Glutamatergic neuron (in vitro differentiated cells): ENCODE measurements at places on chromosomes 1 and 21. TPM values are rescaled to one million over a fixed set of nuclear protein-coding genes. Genes with fewer than 3 reads are reported as not detected.

The GNG4 gene
- 124 TPM for total RNA-seq

DNA sequence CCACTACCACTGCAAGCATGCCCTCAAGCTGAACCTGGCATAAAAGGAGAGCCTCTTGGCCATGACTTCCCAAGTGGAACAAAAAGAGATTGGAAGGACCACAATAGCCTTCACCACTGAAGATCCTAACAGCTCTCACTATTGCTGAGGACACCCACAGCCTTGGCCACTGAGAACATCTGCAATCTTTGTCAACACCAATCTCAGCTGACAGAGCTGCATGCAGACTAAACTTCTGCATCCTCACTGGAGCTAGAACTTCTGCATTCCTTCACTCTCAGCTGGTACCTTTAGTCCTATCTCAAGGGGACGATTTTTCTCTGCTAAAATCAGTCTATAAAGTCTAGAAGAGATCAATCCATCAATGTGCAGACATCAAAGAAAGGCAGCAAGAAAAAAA lies 8.3 kb upstream of the FCRL2 start:
- DNase-seq, result no peak

DNA sequence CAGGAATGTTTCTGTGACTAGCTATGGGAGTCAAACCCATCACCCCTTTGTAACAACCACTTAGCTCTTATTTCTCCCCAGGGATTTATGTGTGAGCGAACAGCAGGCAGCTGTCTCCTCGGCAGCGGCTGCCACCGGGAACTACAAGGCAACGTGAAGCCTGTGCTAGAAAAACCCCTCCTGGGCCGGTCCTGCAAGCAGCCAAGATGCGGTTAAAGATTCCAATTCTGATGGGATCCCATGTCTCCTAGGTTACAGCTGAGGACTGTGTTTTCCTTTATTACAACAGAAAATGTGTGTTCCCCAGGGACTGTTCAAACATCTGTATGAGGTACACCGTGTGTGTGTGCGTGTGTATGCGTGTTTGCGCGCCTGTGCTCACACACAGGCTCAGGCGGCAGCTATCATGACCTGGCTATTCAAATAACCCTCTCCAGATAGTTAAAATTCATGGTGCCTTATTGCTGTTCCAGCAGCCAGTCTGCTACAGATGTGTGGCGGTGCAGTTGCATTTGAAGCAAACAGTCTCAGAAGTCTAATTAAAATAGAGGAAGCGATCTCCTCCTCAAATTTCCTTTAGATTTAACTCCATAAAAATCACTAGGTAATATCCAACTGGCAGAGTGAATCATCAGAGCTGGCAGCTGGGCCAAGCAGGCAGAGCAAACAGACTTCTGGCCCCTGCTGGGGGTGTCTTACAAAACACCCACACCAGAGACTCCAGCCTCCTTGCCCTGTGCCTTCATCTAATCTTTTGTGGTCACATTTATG lies 68.0 kb downstream of the LMX1A start:
- peak; percentile 73 for DNase-seq

GRCh38 chr1:109136766-109137165 lies 22.9 kb downstream of the ELAPOR1 start:
- no peak for DNase-seq

GRCh38 chr1:234856845-234857245 lies 246.9 kb upstream of the IRF2BP2 start:
- DNase-seq, result no peak

- DNase-seq, result peak; percentile 55
Observed at GRCh38 chr1:203306965-203307541, 1.7 kb downstream of the BTG2 start.

DNA sequence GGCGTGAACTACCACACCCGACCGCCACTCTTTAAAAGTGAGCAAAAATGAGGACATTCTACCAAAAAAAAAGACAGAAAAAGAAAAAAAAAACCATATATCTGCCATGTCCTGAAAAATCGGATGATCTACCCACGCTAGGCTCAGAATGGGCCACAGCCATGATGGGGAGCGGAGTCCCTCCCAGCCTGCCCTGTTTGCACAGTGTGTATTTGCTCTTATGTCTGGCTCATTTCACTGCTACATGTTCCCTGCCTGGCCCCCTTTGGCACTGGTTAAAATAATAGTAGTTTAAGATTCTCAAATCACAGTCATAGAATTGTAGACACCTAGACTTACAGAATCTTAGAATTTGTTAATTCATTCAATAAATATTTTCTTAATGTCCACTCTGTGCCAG lies 121.9 kb downstream of the PTPRU start:
- DNase-seq, result no peak

- no peak for DNase-seq
Observed at GRCh38 chr21:39319251-39319756, 5.9 kb upstream of the BRWD1 start.

The GNAT2 gene
- not detected for total RNA-seq

The ACTN2 gene
- total RNA-seq, result 2.7 TPM

GRCh38 chr1:91400133-91400725 lies 4.4 kb downstream of the HFM1 start:
- DNase-seq, result no peak

DNA sequence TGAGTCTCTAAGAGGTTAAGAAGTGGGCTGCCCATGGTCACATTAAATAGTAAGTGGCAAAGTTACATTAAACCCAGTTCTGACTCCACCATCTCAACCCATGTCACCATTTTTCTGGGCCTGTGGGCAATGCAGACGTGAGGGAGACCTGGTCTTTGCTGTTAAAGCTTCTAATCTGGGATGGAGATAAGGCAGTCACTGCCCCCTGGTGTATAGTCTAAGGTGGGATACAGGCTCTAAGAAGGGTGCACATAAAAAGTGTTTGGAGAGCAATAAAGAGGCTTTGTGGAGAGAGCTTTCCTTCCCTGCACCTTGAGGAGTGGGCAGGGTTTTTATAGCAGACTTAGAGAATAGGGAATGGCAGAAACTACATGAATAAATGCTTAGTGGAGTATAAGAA lies 141.3 kb downstream of the ROR1 start:
- DNase-seq, result no peak

The RHD gene
- not detected for total RNA-seq

The SYPL2 gene
- 0.42 TPM for total RNA-seq

The HSPB7 gene
- total RNA-seq, result not detected

The FBLIM1 gene
- total RNA-seq, result 29.9 TPM

DNA sequence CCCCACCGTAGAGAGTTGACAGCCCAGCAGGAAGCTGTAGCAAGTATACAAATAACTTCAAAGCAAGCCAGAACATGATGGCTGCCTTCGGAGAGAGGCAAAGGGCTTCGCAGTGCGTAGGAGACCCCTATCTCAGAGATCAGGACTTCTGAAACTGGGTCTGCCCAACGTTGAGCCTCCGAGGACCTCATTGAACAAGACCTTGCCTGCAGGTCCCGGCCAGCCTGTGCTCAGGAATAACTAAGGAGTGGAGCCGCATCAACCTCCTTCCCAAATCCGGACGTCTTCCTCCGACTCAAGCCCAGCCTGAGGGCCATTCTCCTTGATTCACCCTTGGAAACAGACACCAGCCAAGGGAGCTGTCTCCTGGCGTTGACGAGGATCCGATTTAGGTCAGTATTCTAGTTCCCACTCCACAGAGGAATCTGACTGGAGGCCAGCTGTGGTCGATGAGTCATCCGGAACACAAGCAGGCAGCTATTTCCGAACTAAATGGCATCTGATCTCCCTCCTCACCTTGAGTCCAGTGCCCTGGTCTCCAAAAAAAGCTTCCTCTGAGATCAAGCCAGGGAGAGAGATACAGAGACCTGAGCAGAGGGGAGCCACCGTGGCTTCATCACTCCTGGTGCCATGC lies 166.5 kb upstream of the COA6 start:
- DNase-seq, result no peak

DNA sequence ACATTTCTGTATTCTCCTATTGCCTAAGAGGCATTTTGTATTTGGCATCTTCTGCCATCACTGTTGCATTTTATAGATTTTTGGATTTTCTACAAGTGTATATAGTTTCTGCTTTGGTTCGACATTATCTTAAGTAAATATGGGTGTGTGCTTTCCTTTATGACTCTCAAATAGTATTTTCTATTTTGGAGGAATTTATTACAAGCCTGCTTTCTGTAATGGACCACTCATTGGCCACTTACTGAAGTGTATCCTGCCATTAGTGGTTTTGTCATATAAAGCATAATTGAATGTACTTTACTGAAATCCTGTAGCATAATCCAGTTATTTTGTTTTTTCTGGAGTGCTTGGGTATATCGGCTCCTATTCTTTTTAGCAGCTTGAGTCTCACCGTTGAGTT lies 184.3 kb downstream of the PATJ start:
- DNase-seq, result no peak

The UTP11 gene
- 34.6 TPM for total RNA-seq

The VSIG8 gene
- not detected for total RNA-seq

The TGFB2 gene
- total RNA-seq, result 2.0 TPM

The CHI3L1 gene
- not detected for total RNA-seq

- DNase-seq, result peak; percentile 72
Observed at GRCh38 chr1:236998546-236998945, 5.7 kb downstream of the MT1HL1 start.

DNA sequence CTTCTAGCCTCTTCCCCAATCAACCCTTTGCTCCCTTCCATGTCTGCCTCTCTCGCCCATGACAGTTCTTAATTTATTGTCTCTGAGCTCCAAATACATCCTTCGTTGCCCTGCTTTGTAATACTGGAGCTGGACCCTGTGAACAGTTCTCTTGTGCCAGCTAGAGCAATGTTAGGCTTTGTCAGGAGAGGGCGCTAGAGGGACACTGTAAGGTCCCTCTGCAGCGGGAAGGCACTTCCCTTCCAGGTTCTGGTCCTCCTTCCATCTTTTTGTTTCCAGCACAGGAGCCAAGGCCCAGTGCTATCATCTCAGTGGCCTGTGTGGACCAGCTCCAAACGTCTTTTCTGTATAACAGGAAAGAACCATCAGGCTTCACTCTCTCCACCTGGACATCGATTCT lies 95.9 kb downstream of the PTPRU start:
- peak; percentile 61 for DNase-seq

GRCh38 chr21:29306920-29307319 lies 8.2 kb downstream of the BACH1 start:
- no peak for DNase-seq

The GFI1 gene
- not detected for total RNA-seq

DNA sequence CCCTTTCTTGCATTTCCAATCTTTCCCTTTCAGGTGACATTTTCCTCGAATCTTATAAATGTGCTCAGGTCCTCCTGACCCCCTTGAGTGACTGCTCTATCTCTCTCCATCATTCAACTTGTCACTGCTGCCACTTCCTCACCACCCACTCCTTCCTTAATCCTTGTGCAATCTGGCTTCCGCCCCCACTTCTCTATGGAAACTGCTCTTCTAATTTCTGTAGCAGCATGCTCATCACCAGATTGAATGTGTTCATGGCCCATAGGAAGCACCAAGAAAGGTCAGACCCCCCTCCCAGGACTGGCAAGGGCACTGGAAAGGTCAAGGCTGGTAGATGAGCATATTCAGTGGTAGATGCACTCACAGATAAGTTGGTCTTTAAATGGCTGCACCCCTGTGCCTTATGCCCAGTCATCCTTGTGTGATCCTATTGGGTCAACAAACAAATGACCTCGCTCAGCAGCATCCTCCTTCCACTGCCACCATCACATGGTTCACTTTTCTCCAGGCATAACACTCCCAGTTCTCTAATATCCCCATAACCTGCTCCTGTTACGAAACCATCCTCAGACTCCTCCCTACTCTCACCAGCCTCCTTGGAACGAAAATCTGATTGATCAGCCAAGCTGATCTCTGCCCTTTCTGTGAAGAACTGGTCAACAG lies 288.5 kb upstream of the POU3F1 start:
- DNase-seq, result no peak

GRCh38 chr1:78649628-78650027 lies at the start of gene IFI44:
IFI44 (plus strand) TSS chr1:78649831; CDS start chr1:78650196, 365 bp downstream.
- DNase-seq, result no peak

DNA sequence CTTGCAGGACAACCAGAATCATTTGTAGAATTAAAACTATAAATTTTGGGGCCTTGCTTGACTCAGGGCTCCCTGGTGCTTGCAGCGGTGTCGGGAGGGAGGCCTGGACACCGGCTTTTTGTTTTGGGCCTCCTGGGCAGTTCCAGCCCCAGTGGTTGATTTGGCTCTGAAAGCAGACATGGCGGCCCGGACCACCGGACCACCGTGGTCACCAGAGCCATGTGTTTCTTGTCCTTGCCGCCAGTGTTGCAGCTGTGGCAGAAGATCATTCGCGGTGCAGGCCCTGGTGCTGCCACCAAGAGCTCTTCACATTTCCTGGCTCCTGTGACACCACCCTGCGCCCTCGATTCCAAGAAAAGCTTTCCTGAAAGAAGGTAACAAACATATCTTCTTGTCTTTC lies 484.8 kb downstream of the BRINP3 start:
- no peak for DNase-seq

The COL24A1 gene
- 0.15 TPM for total RNA-seq

The CREB3L4 gene
- 14.3 TPM for total RNA-seq

DNA sequence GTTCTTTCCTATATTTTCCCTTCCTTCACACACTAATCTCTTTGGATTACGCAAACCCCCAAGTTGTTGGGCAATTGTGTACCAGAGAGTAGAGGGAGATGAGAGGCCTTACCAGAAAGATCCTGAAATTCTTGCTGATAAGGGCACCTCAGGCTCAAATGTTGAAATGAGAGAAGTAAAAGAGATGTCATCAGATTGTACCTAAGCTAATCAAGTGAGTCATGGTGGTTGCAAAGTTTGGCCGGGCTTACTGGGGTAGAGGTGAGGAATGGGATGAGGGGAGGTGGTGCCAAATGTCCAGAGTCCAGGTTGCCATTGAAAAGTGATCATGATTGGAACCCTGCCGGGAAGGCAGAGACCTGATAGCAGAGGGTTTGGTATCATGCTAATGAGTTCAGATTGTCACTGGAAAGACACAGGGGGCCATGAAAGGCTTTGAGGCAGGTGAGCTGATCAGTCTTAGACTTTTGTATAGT lies 43.1 kb downstream of the OPTC start:
- DNase-seq, result no peak

- DNase-seq, result no peak
Observed at GRCh38 chr1:51878308-51878615, 265 bp downstream of the NRDC start.

GRCh38 chr1:58754073-58754613 lies 29.7 kb downstream of the JUN start:
- DNase-seq, result no peak
